ENCODE measurements at places on chromosomes 7 and 10. TPM values are rescaled to one million over a fixed set of nuclear protein-coding genes. Genes with fewer than 3 reads are reported as not detected.

Gene CWF19L1
- total RNA-seq: 22.8 TPM

GRCh38 chr7:46930366-46930765 is 651.5 kb downstream of the TNS3 start:
- no peak for DNase-seq

DNA sequence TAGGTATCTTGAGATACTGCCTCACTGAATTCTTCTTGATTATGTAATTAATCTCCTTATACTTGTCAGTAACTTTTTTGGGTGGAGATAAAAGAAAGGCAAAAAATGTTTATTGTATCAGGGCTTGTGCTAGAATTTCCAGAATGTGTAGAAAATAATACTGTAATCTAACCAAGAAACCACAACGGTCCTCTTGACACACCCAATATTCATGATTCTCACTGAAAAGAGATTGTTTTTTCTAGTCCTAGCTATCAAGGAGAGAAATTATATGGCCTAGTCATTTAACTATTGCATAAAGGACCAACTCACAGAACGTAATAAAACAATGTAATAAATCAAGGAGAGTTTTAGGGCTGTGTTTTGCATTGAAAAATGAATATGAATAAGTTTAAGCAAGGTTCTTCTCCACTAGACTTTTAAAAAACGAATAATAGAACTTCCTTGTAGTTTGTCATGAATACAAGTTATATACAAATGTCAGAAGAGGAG is 80.0 kb upstream of the STEAP4 start:
- DNase-seq: no peak

- no peak for DNase-seq
Measured at GRCh38 chr10:80489371-80490112, 35.4 kb downstream of the TSPAN14 start.

GRCh38 chr7:115471891-115472290 is 550.0 kb downstream of the MDFIC start:
- no peak for DNase-seq

Gene DYDC2
- 0.10 TPM for total RNA-seq

DNA sequence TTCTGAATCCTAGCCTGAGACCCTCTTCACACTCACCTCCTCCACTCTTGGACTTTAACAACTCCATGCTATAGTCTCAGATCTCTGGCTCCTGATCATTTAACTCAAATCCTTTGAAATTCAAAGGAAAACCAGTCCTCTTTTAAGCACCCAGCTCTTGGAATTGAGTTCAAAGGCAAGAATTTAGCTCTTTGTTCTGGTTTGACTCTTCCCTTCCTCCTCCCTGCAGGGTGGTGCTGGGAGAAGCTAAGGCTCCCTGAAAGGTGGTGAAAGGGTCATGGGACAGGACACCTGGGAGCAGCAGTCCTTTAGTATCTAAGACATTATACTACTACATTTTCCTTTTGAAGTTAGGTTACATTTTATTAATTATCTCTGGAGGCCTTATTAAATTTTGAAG is 259.4 kb downstream of the CCSER2 start:
- DNase-seq: no peak

Gene FAM24A
- not detected for total RNA-seq

Gene TAS2R3
- total RNA-seq: 3.6 TPM
